ENCODE measurements at places on chromosomes 2 and 18.

DNA sequence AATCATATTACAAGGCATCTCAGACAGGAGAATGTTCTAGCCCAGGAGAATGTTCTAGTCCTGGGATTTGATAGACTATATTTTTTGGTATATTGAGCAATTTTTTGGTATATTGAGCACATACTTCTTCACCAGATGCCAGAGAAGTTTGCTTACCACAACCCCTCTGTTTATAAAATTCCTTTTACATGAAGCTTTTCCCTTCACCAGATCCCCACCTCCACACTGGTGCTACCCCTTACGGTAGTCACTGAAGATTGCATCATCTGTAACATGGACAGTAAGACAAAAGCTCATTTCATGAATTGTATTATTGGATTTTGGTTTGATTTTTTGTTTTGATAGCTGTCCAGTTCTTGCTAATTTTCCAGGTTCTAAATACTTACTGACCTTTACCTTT, 7.2 kb upstream of the HNMT start:
- no peak for DNase-seq

DNA sequence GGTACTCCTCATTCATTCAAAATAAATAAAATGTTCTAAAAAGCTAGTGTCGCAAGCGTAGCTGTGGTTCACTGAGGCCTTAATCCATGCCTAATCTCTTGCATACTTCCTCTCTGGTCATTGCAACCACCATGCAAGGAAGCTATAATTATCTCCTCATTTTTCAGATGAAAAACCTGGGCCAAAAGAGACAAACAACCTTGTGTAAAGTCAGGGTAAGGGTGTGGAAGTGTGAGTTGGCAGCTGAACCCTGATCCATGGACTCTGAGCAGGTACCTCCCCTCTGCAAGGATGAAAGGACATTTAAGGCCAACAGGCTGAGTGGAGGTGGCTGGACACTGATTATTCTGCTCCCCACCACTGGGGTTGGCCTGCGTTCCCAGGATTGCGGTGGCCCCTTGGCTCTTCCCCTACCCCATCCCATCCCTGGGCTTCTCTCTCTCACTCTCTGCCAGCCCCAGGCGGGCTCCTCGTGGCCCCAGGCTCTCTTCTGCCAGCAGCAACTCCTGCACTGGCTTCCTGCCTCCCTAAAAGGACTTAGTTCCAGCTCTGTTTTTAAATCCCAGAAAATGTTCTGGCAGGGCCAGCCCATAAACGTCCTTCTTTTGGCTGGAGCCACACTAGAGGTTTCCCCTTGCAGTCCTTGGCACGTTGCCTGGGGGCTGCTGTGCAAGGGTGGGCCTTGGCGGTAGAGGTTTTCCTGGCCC, 72.0 kb upstream of the AFF3 start:
- DNase-seq: no peak

DNA sequence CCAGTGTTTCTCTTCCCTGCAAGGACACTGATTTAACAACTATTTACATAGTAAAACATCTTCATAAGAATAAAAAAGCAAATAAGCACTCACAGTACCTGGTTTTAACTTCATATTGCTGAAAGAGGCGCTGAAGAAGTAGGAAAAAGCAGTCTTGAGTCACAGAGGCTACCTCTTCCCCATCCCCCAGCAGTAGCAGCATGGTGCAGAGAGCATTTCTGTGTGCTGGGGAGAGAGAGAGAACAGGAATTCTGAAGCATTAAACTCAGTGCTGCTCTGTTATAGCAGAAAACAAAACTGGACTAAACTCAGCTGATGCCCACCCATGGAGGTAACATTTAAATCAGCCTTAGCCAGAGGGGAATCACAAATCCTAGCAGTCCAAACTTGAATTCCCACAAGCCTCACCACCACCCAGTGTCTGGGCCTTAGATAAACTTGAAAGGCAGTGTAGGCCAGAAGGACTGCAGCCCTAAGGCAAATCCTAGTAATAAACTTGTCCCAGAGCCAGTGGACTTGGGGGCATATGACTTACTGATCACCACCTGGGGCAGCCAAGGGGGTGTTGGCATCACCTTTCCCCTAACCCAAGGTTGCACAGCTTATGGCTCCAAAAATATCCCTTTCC, 321.8 kb upstream of the CWC22 start:
- no peak for DNase-seq

GRCh38 chr2:145530653-145531052, 1010.7 kb upstream of the ZEB2 start:
- DNase-seq: no peak

- no peak for DNase-seq
Observed at GRCh38 chr18:62610701-62611411, 88.0 kb downstream of the ZCCHC2 start.

DNA sequence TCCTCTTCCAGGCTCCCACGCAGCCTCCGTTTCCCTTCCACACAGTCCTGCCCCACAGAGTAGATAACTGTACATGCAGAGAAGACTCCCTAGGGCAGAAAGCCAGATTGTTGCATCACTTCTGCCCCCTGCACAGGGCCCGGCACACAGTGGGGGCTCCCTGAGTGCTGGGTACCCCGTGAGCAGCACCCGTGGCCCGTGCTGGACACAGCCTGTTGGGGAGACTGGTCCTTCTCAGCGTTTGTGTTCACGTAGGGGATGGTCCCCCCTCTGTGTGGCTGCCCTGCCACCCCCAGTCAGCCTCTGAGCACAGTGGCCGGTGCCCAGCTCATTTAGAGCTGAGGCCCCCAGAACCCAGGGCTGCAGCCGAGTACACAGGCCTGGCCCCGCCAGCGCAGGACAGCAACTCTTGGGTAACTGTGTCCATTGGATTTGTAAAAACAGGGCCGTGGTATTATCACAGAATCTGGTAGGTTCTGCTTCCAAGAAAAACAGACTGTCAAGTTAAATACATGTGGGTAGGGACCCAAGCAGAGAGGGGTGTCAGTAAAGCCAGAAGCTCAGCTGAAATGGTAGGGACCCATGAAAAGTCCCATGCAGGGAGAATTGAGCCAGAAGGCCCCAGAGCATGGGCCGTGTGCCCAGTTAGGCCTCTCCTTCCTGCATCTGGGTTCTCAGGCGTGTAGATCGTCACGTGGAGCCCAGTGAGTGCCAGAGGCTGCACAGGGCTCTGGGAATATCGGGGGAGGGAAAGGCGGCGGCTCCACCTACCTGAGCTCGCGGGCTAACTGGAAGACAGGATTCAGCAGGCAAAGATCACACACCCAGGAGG, 257.3 kb downstream of the ATAD2B start:
- DNase-seq: no peak

GRCh38 chr2:99810225-99810624, 320.4 kb upstream of the REV1 start:
- no peak for DNase-seq

DNA sequence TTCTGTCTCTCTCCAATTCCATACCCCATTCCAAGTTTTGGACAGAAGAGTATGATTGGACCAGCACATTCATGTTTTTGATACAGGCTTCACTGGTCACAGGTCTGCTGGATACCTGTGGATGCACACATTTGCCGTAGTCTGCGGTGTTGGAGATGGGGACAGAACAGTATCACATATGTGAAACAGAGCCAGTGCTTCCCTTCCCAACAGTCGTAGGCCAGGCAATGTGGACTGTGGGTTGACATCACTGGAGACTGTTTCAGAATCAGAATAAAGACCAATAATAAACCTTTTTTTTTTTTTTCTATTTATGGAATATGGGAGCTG, 18.7 kb downstream of the ACSL3 start:
- DNase-seq: no peak

GRCh38 chr2:57080035-57080434, 896.2 kb downstream of the CCDC85A start:
- no peak for DNase-seq

DNA sequence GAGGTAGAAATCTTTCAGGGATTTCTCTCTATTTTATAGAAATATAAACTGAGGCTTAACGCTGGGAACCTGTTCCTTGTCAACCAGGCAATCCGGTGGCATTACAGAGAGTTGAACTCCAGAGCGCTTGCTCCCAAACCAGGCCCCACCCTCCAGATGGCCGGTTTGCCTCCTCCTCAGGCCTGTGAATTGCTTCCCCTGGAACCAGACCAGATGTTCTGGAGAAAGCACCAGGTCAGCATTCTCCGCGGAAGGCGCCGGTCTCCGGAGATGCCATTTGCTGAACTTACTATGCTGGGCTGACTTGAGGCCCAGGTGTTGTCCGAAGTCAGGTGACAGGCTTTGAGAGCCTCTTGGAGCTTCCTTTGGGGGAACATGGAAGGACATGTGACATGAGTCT, 17.2 kb downstream of the TNP1 start:
- no peak for DNase-seq

- no peak for DNase-seq
Observed at GRCh38 chr2:9941196-9941995, 10.1 kb upstream of the GRHL1 start.

- no peak for DNase-seq
Observed at GRCh38 chr2:133676392-133677130, 108.3 kb upstream of the NCKAP5 start.

DNA sequence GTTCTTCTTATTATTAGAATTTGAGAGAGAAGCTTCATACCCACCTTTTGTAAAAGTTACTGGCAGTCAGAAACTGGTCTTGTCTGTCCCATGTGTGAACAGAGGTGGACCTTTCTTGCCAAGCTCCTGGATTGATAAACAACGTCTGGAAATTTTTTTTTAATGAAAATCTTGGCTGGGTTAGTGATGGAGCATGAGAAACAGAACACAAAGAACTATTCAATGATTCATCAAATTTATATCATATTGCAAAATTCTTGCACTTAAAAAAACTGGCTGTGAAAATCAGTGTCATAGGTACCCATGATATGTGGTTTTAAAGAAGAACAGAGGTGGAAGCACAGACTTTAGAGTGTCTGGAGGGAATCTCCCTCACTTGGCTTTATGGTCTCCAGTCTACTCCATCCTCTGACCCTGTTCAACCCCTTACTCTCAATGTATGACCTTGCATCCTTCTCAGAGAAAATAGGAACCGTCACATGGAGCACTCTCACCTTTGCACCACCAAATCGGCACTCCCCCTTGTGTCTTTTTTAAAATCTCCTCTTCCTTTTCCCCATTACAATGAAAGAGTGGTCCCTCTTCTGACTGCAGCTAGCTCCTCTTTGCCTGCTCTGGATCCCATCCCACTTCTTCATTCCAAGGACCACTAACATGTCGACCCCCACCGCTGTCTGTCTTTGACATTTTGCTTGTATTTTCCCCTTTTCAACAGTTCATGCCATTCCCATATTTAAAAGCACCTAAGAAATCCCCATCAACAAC, 58.2 kb downstream of the COPS8 start:
- no peak for DNase-seq

- DNase-seq: no peak
Observed at GRCh38 chr2:174614261-174614660, 16.7 kb upstream of the WIPF1 start.

DNA sequence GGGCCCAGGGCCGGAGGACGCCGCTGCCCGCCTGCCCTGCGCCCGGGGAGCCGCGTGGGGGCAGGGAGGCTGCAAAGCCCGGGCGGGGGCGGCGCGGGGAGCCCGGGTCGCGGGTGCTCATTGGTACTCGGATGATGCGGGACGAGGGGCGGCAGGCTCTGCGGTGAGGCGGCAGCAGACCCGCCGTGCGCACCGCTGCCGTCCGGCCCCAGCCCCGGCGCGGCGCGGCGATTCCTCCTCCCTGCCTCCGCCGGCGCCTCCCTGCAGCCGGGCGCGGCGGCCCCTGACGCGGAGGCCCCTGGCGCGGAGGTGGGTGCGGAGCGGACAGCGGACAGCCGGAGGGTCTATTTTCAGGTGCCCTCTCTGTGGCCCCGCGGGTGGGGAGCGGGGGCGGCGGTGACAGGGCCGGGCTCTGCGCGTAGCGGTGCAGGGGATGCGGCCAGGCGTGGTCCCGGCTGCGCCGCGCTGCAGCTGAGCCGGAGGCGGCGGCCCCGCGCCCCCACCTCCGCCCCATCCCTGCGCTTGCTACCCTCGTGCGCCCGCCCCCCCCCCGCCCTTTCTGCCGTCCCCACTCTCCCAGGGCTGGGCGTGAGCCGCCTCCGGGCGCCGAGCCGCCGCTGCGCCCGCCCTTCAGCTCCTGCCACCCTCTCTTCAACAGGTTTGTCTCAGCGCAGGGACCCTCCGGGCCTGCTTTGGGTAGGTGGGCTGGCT, 640 bp downstream of the SPTBN1 start:
- no peak for DNase-seq

GRCh38 chr18:26926066-26926675, 60.7 kb upstream of the AQP4 start:
- no peak for DNase-seq

GRCh38 chr2:36882532-36882931, 83.8 kb downstream of the STRN start:
- DNase-seq: no peak

DNA sequence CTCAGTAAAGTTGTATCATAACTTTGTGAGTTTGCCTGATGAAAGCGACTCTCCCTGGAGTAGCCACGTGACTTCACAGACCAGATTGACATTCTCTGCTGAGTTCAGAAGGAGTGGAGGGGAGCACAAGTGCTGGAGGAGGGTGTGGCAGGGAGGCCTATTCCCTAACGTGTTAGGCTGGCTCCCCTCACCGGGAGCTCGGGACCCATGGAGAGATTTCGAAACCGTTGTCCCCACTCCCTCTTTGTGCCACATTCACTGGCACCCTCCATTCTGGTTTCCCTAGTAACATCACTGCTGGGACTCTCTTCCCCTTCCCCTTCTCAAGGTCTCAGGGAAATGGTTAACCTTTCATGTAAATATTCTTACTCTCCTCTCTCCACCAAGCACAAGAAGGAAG, 279.9 kb downstream of the ALPK2 start:
- DNase-seq: no peak

DNA sequence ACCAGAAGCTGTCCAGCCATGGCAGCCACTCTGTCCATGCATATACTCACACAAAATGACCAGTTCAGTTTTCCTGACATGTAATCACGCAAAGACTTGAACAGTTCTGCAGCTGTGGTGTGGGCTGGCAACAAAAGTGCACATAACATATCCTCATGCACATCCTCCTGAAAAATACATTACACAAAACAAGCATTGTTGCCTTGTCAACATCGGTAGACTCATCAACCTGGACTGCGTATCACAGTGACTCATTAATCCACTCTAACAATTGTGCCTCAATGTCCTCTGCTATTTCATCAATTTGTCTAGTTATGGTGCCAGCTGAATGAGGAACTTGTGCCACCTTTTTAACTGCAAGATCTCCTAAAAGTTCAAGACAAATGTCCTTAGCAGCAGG, 19.5 kb downstream of the RBKS start:
- DNase-seq: no peak

DNA sequence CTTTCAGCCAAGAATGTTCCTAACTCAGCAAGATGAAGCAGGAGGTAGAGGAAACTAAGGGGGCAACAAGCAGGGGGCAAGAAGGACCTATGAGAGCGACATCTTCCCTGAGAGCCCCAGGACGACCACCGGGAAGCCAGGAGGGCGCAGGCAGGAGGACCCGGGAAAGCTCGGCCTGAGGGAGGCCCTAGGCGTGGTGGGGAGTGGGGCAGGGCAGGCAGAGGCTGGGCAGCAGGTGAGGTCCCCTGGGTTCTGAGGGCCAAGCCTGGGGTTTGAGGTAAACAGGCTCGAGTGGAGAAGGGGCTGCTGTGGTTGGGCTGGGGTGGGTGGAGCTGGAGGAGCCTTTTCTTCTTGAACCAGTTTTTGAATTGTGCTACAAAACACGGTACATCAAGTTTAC, 1.3 kb upstream of the ALPI start:
- DNase-seq: no peak

- no peak for DNase-seq
Observed at GRCh38 chr18:25256439-25256838, 95.5 kb downstream of the ZNF521 start.

- no peak for DNase-seq
Observed at GRCh38 chr18:50548160-50548559, 11.7 kb upstream of the MAPK4 start.

GRCh38 chr18:28814365-28814764, 637.4 kb upstream of the CDH2 start:
- no peak for DNase-seq

Data from GM12864 (cell line).